ENCODE measurements at places on chromosomes 6 and 20. TPM values are rescaled to one million over a fixed set of nuclear protein-coding genes. Genes with fewer than 3 reads are reported as not detected.
A peak's percentile ranks its signal among the peaks of the same experiment; 100 is the strongest.

- DNase-seq, result no peak
These were observed 89.6 kb upstream of the CDH4 start for GRCh38 chr20:61162451-61162850.

ME1 gene
- 2.1 TPM for polyA plus RNA-seq

GRCh38 chr6:129691709-129692108 lies 18.3 kb downstream of the ARHGAP18 start:
- no peak for DNase-seq

- no peak for DNase-seq
These were observed 62.0 kb upstream of the TENT5A start for GRCh38 chr6:81814370-81815076.

DNA sequence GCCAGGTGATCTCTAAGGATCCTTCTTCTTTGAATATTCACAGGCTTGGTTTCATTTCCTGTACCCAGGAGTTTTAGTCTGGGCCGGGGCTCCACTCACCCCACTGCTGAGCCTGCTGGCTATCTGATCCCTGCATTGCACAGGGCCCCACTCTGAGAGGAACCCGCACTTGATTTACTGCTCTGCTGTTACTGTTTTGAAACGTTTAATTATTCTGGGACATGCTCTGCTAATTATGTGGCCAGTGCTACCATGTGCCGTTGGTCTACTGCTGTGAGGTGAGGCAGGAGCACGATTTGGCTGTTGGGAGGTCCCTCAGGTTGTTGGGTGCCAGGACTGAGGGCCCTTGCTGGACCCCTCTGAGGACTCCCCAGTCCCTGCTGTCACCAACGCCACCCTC lies 108.7 kb upstream of the SIRPA start:
- no peak for DNase-seq

DNA sequence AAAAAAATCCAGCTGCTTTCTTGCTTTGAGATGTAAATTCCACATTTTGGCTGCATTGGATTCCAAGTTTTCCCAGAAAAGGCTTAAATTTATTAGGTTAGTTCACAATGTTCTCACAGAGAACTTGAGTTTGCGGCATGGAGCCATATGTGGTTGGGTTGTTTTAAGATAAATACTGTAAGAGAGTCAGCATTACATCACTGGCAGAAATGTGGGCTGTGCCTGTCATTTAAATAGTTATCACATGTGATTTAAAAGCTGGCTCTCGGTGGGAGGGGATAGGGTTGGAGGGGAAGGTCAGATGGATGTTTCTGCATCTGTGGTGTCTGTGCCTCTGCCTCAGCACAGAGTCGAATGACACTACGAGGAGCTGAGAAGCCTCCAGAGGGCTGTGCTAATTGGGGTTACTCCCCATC lies 73.8 kb upstream of the SCP2D1 start:
- DNase-seq, result peak; percentile 43

Data from left renal cortex interstitium (tissue), 4 donors.